ENCODE measurements at places on chromosomes 16 and 17.

- no peak for DNase-seq
These were observed 2.3 kb upstream of the PHF12 start for GRCh38 chr17:28953444-28954118.

DNA sequence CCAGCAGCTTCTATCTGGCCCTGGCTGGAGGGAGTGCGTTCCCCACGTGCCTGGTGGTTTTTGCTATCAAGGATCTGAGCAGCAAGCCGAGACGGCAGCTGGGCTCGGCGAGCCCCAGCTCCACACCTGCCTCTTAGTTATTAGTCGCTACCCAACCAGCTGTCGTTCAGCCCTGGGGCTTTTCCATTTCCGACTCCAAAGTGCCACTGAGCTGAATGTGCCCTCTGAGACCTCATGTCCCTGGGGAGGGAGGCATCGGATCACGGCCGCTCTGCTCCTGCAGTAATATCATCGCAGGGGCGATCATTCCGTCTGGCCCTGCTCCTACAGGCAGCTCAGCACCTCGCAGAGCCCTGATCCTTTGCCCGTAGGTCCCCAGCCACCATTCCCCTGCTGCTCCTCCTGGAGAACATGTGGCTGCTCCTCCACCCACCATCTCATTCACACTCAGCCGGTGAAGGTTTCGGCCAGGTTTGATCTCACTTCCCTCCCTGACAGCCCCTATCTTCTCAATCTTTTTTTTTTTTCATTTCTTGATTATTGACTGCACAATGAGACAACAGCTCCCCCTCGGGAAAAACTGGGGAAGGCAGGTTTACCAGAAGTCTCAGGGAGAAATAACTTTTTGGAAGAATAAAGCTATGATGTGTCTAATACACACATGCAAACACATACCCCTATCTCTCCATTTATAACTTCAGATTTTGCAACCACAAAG, 86.7 kb downstream of the ZFHX3 start:
- no peak for DNase-seq

- DNase-seq, result no peak
These were observed 256.9 kb upstream of the SALL1 start for GRCh38 chr16:51407921-51408320.

DNA sequence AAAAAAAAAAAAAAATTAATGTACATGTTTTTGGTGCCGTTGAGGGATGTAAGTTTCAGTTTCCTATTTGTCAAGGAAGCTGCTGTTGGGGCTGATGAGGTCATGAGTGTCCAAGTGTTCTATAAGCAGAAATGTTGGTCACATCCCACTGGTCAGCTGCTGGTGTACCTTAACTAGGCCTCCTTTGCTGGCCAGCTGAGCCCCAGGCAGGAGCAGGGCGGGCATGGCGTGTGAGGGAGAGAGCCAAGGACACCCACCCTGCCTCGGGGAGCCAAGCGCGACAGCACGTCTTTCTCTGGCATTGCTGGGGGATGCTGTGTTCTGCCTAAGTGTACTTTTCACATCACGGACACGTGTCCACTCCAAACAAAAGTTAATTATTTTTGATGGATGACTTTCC, 108.1 kb upstream of the CDC42EP4 start:
- no peak for DNase-seq

DNA sequence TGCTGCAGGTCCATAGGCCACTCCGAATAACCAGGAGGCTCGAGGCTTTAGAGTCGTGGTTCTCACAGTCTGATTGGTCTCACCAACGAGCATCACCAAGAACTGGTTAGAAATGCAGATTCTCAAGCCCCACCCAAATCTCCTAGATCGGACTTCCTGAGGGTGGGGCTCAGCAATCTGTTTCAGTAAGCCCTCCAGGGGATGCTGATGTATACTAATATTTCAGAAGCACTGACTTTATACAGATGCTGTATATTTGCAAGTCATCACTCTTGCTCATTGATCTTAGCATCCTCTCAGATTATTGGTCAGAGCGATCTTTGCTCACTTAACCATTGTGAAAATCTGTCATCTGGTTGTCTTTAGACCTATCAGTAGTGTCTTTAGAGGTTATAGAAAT, 4.4 kb upstream of the VAC14 start:
- no peak for DNase-seq

GRCh38 chr16:4689864-4690704, 3.3 kb upstream of the NUDT16L1 start:
- no peak for DNase-seq

DNA sequence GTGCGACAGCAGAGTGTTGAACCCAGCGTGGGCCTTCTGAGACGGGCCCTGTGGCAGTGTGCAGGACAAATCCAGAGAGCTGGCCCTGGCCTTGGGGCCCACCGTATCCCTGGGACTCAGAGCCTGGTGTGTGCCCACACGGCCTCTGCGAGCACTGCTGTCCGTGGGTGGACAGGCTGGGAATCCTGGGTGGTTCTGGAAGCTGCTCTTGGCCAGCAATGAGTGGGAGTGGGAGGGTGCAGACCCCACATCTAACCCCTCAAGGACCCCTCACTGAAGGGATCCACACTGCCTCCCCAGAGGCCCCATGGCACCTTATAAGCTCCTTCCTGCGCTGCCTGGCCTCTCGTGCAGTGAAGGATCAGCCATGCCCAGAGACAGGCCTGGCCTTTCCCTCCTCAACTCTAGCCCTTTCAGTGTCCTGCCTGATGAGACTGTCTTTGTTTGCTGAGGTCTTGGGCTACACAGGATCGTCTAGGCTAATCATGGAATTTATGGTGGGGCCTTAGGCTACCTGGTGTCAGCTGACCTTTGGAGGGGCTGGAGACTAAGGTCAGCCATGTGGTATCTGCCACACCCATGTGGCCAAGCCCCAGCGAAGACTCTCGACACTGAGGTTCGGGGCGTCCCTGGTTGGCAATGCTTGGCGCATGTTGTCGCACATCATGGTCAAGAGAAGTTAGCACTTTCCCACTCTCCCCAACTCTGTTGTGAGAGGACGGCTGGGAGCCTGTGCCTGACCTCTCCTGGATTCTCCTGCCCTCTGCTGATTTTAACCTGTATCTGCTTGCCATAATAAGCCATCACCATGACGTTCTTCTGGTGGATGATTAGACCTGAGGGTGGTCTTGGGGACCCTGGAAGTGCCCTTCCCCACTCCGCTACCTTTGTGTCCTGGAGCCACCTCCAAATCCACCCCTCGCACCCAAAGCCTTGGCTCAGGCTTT, 16.4 kb upstream of the GINS2 start:
- DNase-seq, result no peak

DNA sequence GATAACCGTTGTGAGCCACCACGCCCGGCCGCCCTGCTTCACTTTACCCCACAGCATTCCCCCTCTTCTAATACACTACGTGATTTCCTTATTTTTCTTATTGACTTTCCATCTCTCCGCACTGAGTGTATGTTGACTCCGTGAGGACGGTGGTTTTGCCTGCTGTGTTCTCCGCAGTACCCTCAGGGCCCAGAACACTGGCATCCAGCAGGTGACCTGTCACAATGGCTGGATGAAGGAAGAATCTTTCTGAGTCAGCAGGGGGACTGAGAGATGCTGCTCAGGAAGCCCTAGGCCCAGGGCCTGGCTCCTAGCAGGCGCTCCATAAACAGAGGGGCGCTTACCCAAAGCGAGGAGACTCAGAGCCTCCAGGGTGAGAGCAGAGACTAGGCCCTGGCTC, 79.5 kb downstream of the RTN4RL1 start:
- no peak for DNase-seq

Data from C1 segment of cervical spinal cord (tissue), 14 donors.